ENCODE measurements at places on chromosomes 7 and 10.

- DNase-seq, result no peak
Observed at GRCh38 chr10:92699193-92699517, 9.4 kb downstream of the HHEX start.

DNA sequence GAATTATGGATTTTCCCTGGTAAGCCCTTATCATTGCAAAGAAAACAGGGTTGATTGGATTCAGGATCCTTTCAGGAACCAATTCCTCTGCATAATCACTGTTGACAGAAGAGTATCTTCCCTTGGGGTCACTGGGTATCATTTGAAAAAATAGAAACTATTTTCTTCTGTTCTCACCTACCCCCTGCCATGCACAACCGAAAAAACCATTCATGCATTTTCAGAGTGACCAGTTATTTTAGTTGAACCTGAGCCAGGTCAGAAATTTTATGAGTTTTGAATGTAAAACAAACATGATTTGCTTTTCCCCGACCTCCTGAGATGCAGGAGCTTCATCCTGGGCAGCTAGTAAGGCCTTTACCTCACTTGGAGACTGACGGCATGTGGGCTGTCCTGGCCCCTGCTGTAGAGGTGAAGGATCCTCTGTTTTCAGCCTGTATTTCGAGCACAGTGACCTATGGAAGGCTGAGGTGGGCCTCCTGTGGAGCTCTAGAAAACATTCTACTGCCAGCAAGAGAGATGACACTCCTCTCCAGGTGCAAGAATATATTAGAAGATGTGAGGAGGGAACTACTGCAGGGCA is 30.1 kb downstream of the TMEM178B start:
- DNase-seq, result no peak

- DNase-seq, result no peak
Observed at GRCh38 chr7:6020371-6021286, 10.5 kb upstream of the ANKRD61 start.

DNA sequence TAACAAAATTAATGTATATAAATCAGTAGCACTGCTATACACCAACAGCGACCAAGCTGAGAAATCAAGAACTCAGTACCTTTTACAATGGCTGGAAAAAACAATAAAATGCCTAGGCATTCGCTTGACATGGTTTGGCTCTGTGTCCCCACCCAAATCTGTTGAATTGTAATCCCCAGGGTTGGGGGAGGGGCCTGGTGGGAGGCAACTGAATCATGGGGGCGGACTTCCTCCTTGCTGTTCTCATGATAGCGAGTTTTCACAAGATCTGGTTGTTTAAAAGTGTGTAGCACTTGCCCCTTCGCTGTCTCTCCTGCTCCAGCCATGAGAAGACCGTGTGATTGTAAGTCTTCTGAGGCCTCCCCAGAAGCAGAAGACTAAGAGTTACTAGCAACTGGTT is 8.6 kb downstream of the ZNF786 start:
- DNase-seq, result no peak

DNA sequence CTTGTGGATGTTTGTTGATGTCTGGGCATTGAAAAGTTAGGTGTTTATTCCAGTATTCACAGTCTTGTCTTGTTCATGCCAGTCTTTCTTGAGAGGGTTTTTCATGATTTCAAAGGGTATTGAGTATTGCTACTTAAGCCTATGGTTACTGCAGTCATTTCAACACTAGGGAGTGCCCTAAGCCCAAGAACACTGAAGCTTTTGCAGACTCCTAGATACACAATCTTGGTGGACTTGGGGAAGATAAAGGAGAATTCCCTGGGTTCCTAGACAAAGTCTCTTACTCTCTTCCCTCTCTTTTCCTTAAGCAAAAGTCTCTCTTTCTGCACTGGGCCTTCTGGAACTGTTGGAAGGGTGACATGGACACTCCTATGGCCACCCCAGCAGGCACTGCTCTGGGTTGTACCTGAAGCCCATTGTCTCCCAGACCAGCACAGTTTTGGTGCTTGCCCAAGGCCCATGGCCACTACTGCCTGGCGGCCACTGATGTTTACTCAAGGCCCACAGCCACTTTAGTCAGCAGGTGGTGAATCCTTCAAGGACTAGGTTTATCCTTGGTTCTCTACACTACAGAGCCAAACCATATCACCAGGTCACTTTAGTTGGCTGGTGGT is 24.9 kb downstream of the SAMD9 start:
- peak; percentile 30 for DNase-seq

DNA sequence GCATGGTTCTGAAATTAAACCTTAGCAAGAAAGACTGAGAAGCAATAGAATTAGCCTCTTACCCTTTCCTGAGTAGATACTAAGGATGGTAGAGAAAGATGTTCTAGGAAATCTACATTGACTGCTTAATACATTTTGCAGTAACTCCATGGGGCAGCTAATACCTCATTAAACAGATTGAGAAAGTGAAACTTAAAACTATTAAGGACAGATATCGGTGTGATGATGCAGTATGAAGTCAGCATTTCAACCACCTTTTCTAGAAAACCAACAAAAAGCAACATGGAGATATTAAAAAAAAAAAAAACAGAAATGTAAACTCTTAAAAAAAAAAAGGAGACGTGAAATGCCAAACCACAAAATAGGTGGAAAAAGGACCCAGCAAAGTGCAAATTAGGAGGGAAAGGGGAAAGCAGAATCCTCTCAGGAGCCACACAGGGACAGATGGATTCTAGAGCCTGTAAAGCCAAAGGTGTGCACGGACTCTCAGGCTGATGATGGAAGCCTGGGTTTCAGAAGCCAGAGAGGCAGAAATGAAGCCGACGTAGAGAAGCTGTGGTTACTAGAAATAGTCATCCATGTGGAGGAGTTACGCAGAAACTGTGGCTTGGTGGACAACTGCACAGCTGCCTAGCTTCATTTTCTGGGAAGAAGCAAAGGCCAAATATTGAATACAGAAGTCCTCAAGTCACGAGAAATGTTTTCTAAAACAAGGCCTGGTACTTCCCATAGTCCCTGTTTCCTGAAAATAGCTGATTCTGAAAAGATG is 38.1 kb upstream of the GPR141 start:
- DNase-seq, result no peak

DNA sequence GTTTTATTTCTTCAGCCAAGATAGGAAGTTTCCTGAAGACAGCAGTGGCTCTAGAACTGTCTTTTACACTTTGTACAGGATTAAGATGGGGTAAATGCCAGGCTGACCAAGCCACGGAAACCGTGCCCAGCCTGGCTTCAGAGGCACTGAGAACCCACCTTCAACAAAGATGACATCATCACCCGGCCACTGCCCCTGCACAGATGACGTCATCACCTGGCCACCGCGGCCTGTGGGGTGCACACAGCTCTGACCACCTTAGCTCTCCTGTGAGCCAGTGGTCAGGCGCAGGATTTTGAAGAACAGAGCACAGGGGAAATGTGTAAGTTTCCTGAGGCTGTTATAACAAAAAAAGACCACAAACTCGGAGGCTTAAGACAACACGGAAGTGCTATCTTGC is 486.4 kb upstream of the MKI67 start:
- DNase-seq, result no peak

DNA sequence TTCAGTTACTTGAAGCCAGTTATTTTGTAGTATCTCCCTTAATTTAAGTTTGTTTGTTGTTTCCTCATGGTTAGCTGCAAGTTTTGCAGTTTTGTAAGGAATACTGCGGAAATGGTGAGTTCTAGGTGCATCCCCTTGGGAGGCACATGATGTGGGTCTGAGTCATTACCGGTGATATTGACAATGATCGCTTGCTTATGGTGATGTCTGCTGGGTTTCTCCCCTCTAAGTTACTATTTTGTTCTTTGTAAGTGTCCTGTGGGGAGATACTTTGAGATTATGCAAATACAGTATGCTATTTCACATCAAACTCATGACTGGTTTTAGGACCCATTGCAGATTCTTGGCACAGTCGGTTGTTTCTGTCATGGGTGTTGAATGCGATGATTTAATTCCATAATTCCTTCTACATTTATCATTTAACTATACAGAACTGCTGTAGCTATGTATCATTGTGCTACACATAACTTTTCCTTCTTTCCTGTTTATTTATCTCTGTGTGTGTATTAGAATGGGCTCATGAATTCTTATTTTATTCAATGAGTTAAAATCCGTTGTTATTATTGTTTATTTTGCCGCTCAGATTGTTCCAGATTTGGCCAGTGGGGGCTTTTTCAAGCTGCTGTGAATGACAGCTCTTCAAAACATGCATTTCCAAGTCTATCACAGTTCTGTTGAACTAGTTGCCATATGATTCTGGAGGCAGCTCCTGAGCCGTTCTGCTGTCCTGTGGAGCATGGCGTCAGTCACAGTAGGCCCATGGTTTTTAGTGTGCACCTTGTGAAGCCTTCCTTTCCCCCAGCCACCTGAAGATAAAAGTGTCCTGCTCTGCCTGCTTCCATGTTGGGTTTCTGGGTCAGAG is 18.4 kb downstream of the TSPAN14 start:
- peak; percentile 66 for DNase-seq

- no peak for DNase-seq
Observed at GRCh38 chr10:45044290-45044689, 43.6 kb downstream of the ZNF22 start.

DNA sequence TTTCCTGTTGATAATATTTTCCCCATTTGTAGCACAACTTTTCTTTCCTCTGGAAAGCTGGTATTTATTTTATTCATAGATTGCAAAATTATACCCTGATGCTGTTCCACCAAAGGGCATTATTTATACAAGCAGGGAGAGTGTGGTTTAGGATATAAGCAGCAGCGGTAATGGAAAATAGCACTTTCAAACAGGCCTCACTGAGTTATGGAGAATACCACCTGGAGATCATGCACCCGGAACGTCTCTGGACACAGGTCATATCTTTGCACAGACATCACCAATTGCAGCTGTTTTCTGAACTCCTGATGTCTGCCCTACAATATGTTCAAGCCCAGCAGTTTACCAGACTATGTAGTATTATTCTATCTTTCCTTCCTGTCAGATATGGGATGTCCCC is 2.0 kb upstream of the CALD1 start:
- DNase-seq, result peak; percentile 41

DNA sequence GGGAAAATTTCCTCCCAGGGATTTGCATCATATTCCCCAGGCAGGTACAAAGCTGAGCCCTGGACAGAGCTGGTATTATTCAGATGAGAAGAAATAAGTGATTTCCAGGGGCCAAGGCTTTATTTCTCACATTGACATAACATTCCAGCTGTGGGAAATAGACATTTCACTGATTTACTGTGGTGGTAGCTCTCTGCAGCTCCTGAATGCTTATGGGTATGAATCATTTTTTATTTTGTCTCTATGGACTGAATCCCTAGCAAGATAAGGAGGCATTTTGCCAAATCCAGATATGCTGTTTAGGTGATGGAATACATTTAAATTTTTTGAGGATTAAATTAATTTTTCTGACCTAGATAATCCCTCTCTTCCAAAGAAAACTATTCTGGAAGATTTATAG is 97.9 kb downstream of the MTPN start:
- no peak for DNase-seq

- DNase-seq, result no peak
Observed at GRCh38 chr7:151392002-151392401, 17.8 kb downstream of the WDR86 start.

DNA sequence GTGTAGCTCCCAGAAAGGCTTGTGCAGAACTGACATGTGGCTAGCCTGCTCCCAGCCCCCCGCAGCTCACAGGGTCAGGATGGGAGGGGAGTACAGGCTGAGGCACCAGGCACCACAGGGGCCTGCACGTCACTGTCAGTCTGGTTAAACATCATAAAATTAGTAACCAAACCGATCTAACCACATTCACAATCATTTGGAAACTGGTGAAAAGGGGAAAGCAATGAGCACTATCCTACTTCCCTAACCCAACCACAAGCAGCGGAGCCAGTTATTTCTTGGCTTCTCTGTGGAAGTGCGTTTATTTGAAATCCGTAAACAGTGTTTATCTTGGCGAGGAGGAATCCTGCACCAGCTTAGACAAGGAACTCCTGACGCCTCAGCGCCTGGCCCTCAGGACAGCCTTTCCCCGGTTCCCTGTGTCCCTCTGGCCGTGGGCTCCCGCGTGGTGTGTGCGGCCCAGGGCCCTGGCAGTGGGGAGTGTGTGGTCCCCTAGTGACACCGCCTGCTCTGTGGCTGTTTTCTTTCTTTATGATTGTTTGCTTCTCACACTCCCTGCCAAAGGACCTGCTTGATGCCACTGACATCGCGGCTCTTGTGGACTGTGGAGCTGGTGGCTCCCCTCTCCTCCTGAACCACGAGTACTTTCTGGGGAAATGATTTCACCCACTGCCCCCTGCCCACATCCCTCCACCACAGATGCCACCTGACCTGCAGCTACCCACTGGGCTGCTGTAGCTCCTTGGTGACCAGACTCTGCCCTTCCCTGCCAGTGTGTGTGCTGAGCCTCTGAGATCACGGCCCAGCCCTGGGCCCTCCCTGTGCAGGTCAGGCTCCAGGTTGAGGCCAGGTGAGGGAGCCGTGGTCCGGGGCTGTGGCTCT is 38.0 kb downstream of the INPP5A start:
- no peak for DNase-seq

DNA sequence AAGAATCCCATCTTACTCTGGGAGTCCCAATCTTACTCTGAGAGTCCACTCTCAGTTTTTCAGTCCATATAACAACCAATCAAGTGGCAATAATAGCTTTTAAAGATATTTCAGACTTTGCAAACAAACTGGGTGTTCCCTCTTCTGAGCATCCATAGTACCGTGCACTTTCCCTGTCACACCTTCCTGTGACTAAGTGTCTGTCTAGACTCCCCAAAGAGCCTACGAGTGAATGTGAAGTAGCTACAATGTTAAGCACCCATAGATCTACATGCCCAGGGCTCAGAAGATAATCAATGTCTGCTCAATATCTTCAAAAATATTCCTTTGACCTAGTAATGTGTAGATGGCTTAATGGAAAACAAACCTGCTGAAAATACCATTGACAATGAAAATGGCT is 95.6 kb upstream of the ASAH2 start:
- DNase-seq, result no peak

- DNase-seq, result no peak
Observed at GRCh38 chr10:19549503-19549902, 266.7 kb upstream of the PLXDC2 start.

DNA sequence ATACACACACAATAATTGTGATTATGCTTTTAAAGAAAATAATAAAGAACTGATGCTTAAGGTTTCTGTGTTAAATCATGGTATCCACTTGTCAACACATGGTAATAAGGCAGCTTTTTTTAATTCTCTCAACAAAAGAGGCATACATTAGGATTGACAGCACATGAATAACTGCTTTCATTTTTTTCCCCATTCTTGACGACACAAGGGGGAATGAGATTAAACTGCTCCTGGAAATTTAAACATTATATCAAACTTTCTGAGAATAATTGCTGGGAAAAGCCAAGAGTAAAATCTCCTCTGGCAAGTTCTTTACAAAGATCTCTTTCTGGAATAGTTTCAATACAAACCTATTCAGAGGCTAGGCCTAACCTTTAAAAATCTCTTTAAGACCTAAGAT is 99.0 kb upstream of the GPR22 start:
- no peak for DNase-seq

Measured in OCI-LY7 (cell line).